ENCODE measurements at places on chromosomes 3 and 15.
A peak's percentile ranks its signal among the peaks of the same experiment; 100 is the strongest.

GRCh38 chr3:12755754-12756153 is 3.3 kb downstream of the TMEM40 start:
- DNase-seq = no peak

- DNase-seq = no peak
Observed at GRCh38 chr3:197348014-197348413, 49.6 kb upstream of the DLG1 start.

GRCh38 chr3:63864008-63864964 is 619 bp downstream of the ATXN7 start:
- DNase-seq = peak; percentile 30

GRCh38 chr3:141858312-141858711 is 18.1 kb upstream of the ATP1B3 start:
- no peak for DNase-seq

DNA sequence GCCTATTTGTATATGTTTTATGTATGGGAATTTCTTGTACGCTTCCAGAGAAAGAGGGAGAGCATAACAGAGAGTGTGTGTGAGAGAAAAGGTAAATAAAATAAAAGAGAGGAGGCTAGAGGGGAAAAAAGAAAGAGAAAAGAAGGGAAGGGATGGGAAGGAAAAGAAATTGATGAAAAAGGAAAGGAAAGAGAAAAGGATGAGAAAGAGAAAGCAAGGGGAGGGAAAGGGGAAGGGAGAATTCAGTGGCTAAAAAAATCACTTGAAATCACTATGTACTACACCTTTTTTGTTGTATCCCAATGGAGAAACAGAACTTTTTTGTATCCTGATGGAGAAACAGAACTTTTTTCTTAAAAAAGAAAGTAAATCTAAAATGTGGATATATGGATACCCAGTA is 165.5 kb upstream of the MBNL1 start:
- DNase-seq = no peak

DNA sequence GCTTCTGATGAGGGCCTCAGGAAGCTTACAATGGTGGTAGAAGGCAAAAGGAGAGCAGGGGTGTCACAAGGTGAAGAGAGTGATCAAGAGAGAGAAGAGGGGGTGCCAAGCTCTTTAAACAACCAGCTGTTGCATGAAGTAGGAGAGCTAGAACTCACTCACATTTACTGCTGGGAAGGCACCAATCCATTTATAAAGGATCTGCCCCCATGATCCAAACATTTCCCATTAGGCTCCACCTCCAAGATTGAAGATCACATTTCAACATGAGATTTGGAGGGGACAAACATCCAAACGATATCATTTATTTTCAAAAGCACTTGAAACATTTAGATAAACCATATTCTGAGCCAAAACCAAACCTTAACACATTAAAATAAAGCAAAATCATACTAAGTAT is 26.3 kb downstream of the ANKRD28 start:
- no peak for DNase-seq

DNA sequence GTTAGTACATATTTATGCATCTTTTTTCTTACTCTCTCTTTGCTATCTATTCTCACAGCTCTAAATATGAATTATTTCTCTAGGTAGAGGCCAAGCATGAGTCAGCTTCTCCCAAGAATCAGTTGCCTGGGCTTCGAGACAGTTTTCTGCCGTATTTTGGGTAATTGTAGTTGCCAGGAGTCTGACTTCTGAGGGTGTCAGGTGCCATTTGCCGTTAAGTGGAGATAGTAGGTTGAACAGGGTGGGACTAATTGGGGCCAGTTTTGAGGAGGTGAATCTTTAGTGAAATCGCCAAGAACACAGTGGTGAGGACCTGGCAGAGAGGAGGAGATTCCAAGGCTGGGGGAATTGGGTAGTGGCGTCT is 7.8 kb upstream of the NRROS start:
- DNase-seq = no peak

DNA sequence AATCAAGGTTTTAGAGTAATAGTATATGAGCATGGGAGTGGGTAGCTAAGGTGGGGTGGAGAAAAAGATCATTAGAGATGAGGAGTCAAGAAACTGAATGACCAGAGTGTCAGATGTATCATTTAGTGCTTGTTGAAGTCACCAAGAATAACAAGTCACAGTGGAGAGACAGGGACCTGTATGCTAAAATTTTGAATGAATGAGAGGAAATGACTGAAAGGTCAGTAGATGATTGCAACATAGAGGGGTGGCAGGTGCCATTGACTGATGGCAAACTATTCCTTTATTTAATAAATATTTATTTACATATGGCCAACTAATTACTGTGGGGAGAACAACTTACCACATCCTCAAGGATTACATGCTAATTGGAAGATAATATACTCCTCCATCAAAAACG is 75.0 kb upstream of the ANKRD28 start:
- no peak for DNase-seq

DNA sequence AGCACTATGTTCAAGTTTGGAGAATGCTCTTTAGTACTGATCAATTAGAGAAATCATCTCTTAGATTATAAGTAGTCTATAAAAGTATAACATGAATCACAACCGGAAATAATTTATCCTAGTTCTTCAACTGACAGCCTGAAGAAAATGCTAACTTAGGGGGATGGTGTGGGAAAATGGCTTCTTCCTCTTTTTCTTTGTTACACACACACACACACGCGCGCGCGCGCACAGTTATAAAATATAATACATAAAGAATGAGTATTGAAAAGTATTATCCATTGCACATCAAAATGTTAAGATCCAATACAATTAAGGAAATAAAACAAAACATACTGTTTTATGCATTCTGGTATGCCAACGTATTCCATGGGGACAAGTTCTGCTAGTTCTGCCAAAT is 11.2 kb upstream of the GTF2A2 start:
- no peak for DNase-seq

GRCh38 chr3:120682095-120682681 is at the start of gene HGD:
Gene HGD, minus strand, starts transcription at chr3:120682239. Its CDS starts 128 bp downstream, at chr3:120682111.
- no peak for DNase-seq

- no peak for DNase-seq
Observed at GRCh38 chr15:99076109-99076508, 28.8 kb upstream of the SYNM start.

- no peak for DNase-seq
Observed at GRCh38 chr3:13570391-13571194, 21.7 kb downstream of the FBLN2 start.
